ENCODE measurements at places on chromosomes 2 and 18.
A peak's percentile ranks its signal among the peaks of the same experiment; 100 is the strongest.

- no peak for DNase-seq
Observed at GRCh38 chr2:152456262-152456661, 121.3 kb downstream of the FMNL2 start.

- no peak for DNase-seq
Observed at GRCh38 chr2:164785457-164785856, 56.2 kb downstream of the COBLL1 start.

DNA sequence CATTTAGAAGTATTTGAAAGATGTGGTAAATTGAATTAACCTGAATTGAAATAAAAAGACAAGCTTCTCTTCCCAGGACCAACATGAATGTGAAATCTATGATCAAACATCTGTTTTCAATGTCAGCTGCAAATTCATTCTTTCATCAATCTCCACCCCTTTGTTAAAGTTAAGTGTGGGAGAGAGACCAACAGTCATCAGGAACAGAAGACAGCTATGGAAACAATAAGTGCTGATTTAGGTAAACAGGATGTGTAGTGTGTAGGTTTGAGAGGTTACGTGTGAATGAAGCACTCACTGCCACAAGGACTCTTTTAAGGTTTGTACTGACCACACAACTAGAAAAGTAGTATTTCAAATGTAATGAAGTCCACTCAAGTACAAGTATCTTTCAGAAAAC is 1659.8 kb upstream of the CELF4 start:
- DNase-seq = peak; percentile 22

- no peak for DNase-seq
Observed at GRCh38 chr2:10776231-10776977, 36.2 kb downstream of the PDIA6 start.

DNA sequence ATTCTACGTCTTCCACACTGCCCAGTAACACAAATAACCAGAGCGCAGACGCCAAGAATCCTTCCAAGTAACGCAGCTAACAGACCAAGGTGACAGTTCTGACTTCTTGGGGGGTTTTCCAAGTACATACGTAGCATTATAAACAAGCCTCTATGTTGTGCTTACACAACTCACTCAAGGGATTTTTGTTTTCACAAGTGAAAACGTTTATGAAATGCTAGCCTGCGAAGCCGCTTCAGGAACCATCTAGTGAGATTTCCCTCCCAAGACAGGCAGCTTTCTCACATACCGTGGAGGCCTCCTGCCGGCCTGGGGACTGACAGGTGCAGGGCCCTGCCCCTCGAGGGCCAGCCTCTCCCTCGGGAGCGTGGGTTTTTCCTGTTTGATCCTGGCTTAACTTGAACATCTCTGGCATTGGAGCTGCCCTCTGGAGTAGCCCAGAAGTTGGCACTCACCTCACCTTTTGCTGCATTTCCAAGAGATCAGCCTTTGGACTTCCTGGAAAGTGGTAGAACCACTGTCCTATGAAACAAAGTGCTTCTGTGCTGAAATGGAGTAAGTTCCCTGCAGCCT is 151.1 kb downstream of the MBP start:
- DNase-seq = peak; percentile 37

DNA sequence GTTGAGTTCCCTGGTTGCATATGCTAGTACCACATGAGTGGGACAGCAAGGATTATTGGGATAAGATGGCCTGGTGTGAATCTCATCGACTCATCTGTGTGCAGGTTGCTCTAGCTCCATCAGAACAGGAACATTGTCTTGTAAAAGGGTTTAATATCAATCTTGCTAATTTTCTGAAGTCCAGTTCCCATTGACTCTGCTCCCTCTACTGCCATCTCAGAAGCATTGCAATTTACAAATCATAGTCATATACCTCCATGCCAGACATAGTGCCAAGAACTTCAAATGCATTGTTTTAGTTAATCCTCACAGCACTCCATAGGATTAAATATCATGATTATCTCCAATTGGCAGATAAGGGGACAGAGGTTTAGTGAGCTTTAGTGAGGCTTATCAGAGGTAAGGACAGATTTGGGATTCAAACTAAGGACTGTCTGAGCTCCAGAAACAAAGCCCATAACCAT is 4.8 kb upstream of the STAT4 start:
- peak; percentile 23 for DNase-seq

- DNase-seq = no peak
Observed at GRCh38 chr2:99981840-99982239, 160.6 kb downstream of the AFF3 start.

- no peak for DNase-seq
Observed at GRCh38 chr18:23591011-23591410, 4.7 kb upstream of the NPC1 start.

GRCh38 chr18:80022613-80023012 is 11.6 kb upstream of the RBFA start:
- no peak for DNase-seq

GRCh38 chr2:20231598-20232026 is 6.7 kb upstream of the SDC1 start:
- peak; percentile 90 for DNase-seq

DNA sequence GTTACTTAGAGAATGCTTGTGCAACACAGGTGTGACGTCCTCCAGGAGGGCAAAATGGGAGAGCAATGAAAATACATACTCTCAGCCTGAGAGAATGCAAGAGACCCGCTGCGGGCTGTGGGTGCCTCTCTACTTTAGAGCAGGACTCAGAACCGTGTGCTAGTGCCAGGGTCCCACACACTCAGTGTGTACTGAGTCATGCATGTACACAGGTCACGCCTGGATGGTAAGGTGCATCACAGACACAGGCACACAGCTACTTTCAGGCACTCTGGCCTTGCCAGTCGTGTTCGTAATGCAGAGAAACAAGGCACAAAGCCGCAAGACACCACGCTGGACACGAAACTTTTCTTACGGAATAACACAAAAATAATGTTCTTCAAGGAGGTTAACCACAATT is 125.3 kb downstream of the ZNF516 start:
- DNase-seq = no peak

GRCh38 chr2:8533923-8534322 is 147.9 kb upstream of the ID2 start:
- DNase-seq = no peak

GRCh38 chr2:61948661-61949457 is 43.4 kb downstream of the COMMD1 start:
- DNase-seq = no peak

DNA sequence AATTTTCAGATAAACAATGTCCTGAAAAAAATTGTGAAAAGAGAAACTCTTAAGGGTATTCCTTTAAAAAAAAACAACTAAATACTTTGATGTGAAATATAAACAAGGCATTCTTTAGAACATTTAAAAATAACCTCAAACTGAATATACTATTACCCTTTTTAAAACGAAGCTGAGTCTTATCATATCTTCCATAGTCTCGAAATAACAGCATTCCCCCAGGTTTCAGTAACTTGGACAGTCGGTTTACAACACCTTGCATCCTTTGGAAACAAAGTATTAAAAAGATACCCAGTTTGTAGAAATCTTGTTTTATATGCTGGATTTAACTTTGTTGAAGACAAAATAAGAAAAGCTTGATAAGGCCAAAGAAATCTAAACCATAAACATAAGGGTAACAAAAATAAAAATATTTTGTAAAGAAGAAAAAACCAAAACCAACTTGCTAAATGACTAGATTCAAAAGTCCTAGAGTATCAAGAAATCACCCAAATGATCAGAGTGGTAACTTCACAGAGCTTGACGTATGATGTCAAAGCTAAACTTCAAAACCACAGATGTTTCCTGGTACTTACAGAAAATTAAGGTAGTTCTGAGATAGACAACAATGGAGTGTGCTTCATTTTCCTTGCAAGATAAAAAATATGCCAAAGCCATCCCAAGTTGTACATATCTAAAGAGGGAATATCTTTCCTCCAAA is 107.8 kb downstream of the METTL8 start:
- DNase-seq = no peak

DNA sequence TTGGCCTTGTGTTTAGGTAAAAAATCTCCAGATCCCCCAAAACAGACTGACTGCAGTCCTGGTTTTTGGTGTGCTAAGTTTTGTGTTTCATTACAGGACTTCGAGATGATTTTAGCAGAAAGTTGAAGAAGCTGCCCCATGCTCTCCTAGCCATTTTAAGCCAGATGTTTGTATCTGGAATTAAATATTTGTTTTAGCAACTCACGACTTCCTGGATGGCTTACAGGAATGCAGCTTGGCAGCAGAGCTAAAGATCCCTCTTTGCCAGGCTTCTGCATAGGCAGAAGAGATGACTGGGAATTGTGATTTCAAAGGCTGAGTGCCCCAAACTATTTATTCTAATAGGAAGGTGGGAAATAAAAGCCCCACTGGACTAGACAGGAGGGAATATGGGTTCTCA is 31.1 kb downstream of the ONECUT2 start:
- DNase-seq = no peak

DNA sequence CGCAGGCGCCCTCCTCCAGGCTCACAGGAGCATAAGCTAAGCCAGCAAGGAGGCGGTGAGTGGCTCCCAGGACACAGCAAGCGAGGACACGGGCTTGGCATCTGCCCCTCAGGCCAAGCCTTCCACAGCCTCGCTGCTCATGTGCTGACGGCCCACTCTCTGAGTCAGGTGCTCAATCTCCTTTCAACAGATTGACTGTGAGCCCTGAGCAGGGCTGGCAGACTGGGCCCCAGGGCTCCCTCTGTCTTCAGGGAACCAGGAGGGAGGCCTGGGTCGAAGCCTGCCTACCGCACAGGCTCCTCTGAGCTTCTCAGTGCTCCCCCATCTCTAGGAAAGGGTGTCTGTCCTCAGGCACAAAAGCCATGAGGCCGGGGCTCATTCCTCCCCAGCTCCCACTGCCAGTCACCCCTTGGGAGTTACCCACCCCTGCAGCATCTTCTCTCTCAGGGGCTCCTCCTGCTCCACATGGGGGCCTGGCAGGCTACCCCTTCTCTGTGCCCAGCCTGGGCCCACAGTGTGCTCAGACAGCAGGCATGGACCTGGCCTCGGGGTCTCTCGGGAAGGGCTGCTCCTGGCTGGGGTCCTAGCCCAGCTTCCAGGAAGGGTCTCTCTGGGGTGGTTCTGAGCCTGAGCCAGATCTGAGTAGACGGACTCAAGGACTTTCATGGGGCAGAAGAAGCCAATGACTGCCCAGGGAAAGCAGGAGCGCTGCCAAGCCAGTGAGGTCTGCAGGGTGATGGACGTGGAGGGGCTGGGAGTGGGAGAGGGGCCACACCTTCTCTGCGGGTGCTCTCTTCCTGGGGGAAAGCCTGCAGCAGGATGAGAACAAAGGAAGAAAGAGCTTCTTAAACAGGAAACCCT is 138.0 kb upstream of the GPC1 start:
- DNase-seq = no peak

- no peak for DNase-seq
Observed at GRCh38 chr18:2905854-2906703, 59.3 kb downstream of the EMILIN2 start.

GRCh38 chr2:153074207-153074606 is 355.8 kb downstream of the ARL6IP6 start:
- no peak for DNase-seq

DNA sequence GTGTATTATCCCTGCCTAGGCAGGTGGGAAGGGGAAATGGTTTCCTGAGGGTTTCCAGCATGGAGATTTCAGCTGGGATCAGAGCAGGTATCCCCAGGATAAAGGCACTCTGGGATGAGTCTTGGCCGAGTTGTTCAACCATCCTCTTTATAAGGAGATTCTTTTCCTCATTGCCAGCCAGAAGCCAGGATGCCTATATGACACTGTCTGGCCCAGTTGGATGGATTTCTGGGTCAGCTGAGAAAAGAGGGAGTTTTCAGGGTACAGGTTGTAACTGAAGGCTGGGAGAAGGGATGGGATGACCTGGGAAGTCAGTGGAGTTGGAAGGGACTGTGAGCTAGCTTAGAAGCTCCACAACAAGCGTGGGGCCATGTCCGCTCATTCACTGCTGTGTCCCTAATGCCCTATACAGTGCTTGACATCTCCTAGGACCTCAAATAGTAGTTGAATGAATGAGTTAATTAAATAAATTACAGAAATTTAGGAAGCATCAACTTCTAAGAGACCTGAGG is 8.3 kb downstream of the RHOB start:
- no peak for DNase-seq

- DNase-seq = peak; percentile 5
Observed at GRCh38 chr2:227614246-227614645, 394 bp downstream of the SCYGR3 start.

GRCh38 chr2:240432820-240433801 is 2.4 kb upstream of the GPC1 start:
- DNase-seq = no peak

- no peak for DNase-seq
Observed at GRCh38 chr18:40751186-40751585, 1203.8 kb upstream of the PIK3C3 start.

GRCh38 chr2:190343089-190343535 is 277 bp upstream of the INPP1 start:
- DNase-seq = no peak

GRCh38 chr2:12315224-12315623 is 401.5 kb upstream of the TRIB2 start:
- no peak for DNase-seq

DNA sequence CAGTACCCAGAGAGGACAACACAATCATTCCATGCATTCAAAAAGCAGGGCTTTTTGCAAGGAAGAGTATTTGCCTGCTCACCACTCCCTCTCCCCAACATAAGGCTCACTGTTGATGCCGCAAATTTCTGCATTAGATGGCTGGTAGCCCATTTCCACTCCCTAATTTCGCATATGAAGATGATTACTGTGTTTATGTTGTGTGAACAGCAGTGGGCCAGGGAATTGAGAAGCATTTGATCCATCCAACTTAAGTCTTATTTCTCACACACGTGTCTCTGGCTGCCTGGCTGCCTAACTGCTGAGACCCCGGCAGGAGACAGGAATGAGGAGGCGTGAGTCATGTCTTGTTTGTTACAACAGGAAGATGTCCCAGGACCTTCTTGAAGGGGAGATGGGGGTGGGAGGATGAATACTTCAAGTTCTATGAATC is 294.1 kb downstream of the ALK start:
- no peak for DNase-seq

DNA sequence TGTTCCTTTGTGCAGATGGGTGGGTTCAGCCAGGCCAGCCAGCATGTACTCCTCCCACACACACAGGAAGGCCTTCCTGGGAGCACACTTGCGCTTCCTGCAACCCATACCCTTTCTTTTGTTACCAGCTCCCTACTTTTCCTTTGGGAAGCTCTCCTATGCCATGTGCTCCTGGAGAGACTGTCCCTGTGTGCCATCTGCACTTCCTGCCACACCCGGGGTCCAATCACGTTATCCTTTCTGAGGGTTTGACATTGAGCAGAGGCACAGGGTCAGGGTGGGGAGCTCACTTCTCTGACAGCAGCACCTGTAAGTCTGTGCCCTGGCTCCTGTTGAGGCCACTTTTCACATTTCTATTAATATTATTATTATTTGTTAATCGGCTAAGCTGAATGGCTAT is 62.9 kb downstream of the COPS8 start:
- no peak for DNase-seq
